Naive thymus-derived CD8-positive, alpha-beta T cell (primary cell): ENCODE measurements at places on chromosomes 1 and 21. TPM values are rescaled to one million over a fixed set of nuclear protein-coding genes. Genes with fewer than 3 reads are reported as not detected.

The IL20 gene
- not detected for total RNA-seq

The CELA2A gene
- total RNA-seq: not detected

The XCL1 gene
- not detected for total RNA-seq

The OLFM3 gene
- total RNA-seq: not detected

The LRRIQ3 gene
- 2.0 TPM for total RNA-seq

The FCRLA gene
- total RNA-seq: 6.4 TPM

The EVA1B gene
- total RNA-seq: 1.6 TPM

The PRAMEF4 gene
- not detected for total RNA-seq

- no peaks in the 10 kb centered on the region for H3K36me3 ChIP-seq
- no peak for DNase-seq
- no peak overlapping the region for H3K4me3 ChIP-seq
- H3K4me1 ChIP-seq: no peaks in the 10 kb centered on the region
- H3K27ac ChIP-seq: no peak overlapping the region
These were observed 359.1 kb downstream of the BARHL2 start for GRCh38 chr1:90357995-90358394.

DNA sequence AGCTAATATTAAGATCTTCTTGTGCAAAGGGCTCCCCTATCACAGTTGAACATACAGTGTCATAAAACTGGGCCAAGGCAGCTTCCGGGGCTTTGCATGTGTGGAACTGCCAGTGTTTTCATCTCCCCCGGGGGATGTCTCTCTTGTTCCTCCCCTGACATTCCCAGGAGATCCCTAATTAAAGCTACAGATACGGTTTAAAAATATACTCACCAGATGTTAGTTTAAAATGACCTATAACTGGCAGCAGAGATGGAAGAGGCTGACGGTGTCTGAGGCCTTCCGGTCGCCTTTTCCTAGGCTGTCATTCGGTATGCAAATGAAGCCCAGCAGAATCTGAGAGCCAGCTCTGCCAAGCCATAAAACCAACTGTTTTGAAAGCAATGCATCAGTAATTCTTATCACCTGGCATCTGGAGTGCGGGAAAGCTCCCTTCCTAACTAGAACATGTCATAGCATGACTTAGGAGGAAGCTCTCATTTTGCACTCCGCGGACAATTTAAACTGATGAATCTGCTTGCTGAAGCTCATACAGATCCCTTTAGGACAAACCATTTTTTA is 436.5 kb upstream of the VAMP3 start:
- no peak for DNase-seq
- peaks cover 23% of the 10 kb centered on the region for H3K27me3 ChIP-seq
- H3K27ac ChIP-seq: no peak overlapping the region
- no peaks in the 10 kb centered on the region for H3K4me1 ChIP-seq

GRCh38 chr1:154809436-154810413 is 60.4 kb downstream of the KCNN3 start:
- H3K27me3 ChIP-seq: peaks cover 14% of the 10 kb centered on the region
- no peaks in the 10 kb centered on the region for H3K36me3 ChIP-seq
- no peak for DNase-seq
- H3K4me1 ChIP-seq: peaks cover 10% of the 10 kb centered on the region
- no peak overlapping the region for H3K4me3 ChIP-seq
- no peak overlapping the region for H3K27ac ChIP-seq

- peak overlapping the region; percentile 97 for H3K4me3 ChIP-seq
- no peaks in the 10 kb centered on the region for H3K27me3 ChIP-seq
- no peak overlapping the region for H3K27ac ChIP-seq
- peaks cover 70% of the 10 kb centered on the region for H3K4me1 ChIP-seq
These were observed 3.4 kb downstream of the EGLN1 start for GRCh38 chr1:231418741-231419107.

GRCh38 chr1:9181990-9182783 is 52.4 kb upstream of the H6PD start:
- no peak overlapping the region for H3K27ac ChIP-seq
- H3K4me3 ChIP-seq: peak overlapping the region; percentile 78
- H3K4me1 ChIP-seq: peaks cover 7% of the 10 kb centered on the region
- DNase-seq: no peak
- peaks cover 7% of the 10 kb centered on the region for H3K27me3 ChIP-seq

GRCh38 chr1:32769524-32770220 is 47.5 kb downstream of the YARS1 start:
- H3K36me3 ChIP-seq: no peaks in the 10 kb centered on the region
- no peaks in the 10 kb centered on the region for H3K27me3 ChIP-seq
- no peak for DNase-seq
- H3K27ac ChIP-seq: no peak overlapping the region
- peaks cover 8% of the 10 kb centered on the region for H3K4me1 ChIP-seq

DNA sequence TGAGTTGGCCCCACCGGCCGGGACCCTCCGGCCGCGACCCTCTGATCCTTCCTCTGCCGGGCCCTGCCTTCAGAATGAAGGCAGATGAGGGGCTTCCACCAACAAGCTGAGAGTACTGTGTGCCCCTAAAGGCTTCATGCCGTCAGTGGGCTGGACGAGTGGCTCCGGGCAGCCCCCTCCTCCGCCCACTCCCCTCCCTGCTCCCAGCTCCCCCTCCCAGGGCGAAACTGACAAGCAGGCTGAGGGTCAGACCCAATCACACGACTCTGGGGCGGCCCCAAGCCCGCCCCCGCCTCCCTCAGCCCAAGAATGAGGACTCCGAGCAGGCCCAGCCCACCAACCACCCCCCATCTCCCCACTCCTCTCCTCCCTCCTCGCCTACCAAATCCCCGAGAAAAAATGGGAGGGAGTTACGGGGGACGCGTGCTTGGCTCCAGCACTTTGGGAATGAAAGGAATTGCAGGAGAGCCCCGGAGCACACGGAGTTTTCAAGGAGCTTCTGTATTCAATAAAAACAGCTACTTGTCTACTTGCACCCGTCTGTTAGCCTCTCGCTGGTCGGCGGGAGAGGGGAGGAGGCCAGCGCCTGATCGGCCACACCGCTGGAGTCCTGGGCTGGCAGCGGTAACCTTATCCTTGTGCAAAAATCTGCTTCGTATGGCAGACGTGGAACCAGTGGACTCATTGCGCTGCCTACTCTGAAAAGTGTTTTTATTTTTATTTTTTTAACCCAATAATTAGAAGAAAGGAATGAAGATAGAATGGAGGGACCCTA is at the start of gene COL11A1:
Gene COL11A1 (minus strand): TSS at position 147 of the 775 bp plus-strand sequence. CDS start 344 bp downstream, outside the sequence.
- DNase-seq: no peak
- H3K4me1 ChIP-seq: peaks cover 9% of the 10 kb centered on the region
- no peaks in the 10 kb centered on the region for H3K36me3 ChIP-seq

DNA sequence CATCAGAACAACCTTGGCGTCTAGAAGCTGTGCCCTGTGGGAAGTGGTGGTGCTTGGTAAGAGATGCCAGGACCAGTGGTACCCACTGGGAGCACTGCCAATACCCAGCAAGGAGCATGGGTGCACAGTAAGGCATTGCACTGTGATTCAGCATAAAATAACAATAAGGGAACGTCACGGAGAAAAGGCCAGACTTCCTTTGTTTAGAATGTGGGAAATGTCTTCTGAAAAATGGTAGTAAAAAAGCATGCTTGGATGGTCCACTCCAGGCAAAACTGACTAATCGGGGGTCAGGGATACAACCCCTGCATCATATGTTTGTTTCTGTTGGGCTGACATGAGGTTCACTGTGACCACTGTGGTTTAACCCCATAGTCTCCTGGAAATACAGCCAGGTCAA is 14.7 kb downstream of the METTL18 start:
- H3K4me1 ChIP-seq: no peaks in the 10 kb centered on the region
- H3K36me3 ChIP-seq: no peaks in the 10 kb centered on the region
- H3K27me3 ChIP-seq: peaks cover 17% of the 10 kb centered on the region
- H3K4me3 ChIP-seq: no peak overlapping the region
- no peak overlapping the region for H3K27ac ChIP-seq

GRCh38 chr1:235441159-235441685 is 63.0 kb downstream of the B3GALNT2 start:
- no peak overlapping the region for H3K4me3 ChIP-seq
- peaks cover 92% of the 10 kb centered on the region for H3K36me3 ChIP-seq

DNA sequence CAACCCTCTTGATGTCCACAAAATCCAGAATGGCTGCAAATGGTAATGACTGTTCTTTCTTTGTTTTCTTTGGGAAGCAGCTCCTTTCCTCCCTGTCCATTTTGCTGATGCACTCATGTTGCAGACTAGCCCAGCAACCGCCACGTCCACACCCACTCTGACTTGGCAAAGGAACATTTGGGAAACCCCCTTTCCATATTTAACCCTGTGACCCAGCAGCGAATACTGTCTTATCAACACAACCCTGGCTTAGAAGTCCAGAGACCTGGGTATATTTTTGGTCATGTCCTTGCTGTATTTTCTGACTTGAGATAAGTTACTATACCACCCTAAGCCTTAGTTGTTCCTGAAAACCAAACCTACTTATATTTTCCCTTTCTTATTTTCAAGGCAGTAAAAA is 18.1 kb upstream of the SHE start:
- H3K36me3 ChIP-seq: no peaks in the 10 kb centered on the region
- no peaks in the 10 kb centered on the region for H3K4me1 ChIP-seq
- H3K27ac ChIP-seq: no peak overlapping the region
- no peak for DNase-seq
- H3K27me3 ChIP-seq: peaks cover 5% of the 10 kb centered on the region

- DNase-seq: no peak
- H3K27me3 ChIP-seq: peaks cover 21% of the 10 kb centered on the region
- H3K36me3 ChIP-seq: no peaks in the 10 kb centered on the region
- no peaks in the 10 kb centered on the region for H3K4me1 ChIP-seq
- H3K4me3 ChIP-seq: no peak overlapping the region
- H3K27ac ChIP-seq: no peak overlapping the region
These were observed 24.0 kb upstream of the VWA5B1 start for GRCh38 chr1:20266642-20267041.

DNA sequence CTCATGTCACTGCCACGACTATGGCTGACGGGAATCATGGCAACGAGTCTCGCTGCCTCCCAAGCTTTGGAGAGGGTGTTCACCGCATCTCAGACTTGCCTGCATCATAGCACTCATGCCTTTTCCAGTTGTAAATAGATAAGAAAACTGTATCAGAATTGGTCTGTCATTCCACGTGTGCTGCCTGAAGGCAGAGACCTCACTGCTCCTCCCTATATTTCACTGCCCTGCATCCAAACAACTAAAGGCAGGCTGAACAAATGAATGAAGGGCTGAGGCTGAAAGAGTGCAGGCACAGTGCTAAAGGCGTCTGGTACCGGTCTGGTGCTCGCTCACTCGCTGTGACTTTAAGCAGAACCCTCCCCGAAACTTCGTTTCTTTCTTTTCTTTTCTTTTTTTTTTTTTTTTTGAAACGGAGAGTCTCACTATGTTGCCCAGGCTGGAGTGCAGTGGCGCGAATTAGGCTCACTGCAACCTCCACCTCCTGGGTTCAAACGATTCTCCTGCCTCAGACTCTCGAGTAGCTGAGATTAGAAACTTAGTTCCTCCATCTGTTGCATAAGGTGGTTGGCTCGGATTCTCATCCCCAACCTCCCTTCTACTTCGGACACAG is 542 bp downstream of the EIF2B3 start:
- peak overlapping the region; percentile 97 for H3K27ac ChIP-seq
- H3K36me3 ChIP-seq: peaks cover 10% of the 10 kb centered on the region
- H3K4me1 ChIP-seq: peaks cover 27% of the 10 kb centered on the region
- no peaks in the 10 kb centered on the region for H3K27me3 ChIP-seq
- no peak for DNase-seq
- H3K4me3 ChIP-seq: peak overlapping the region; percentile 99

GRCh38 chr1:111097356-111098099 is 42.4 kb downstream of the DRAM2 start:
- H3K36me3 ChIP-seq: peaks cover 10% of the 10 kb centered on the region
- H3K27ac ChIP-seq: no peak overlapping the region
- H3K27me3 ChIP-seq: no peaks in the 10 kb centered on the region
- DNase-seq: no peak
